ENCODE measurements at places on chromosomes 3 and 15. TPM values are rescaled to one million over a fixed set of nuclear protein-coding genes. Genes with fewer than 3 reads are reported as not detected.

Gene CCR9
- not detected for total RNA-seq

Gene ZNF770
- 73.2 TPM for total RNA-seq

Gene TTLL13
- total RNA-seq, result 0.54 TPM

Gene VIPR1
- total RNA-seq, result 6.0 TPM

Gene LRRC3B
- not detected for total RNA-seq

Gene ARGFX
- total RNA-seq, result not detected

Gene CYP1A2
- not detected for total RNA-seq

Gene GP5
- total RNA-seq, result 0.80 TPM

Gene CD276
- total RNA-seq, result 2.1 TPM

Gene ITIH3
- total RNA-seq, result not detected

Gene ANKUB1
- total RNA-seq, result not detected

Gene STRIT1
- total RNA-seq, result not detected

Gene ADAMTS9
- total RNA-seq, result not detected

Gene PLD1
- 0.18 TPM for total RNA-seq

Gene SLC30A4
- total RNA-seq, result 1.9 TPM

Gene LMAN1L
- total RNA-seq, result 0.33 TPM

Gene PLCH1
- total RNA-seq, result 1.3 TPM

Gene CFAP44
- 3.5 TPM for total RNA-seq

Gene GPR62
- not detected for total RNA-seq

Gene ZBTB20
- 4.5 TPM for total RNA-seq

Gene THAP10
- 0.22 TPM for total RNA-seq

Gene GRK7
- not detected for total RNA-seq

Gene SPESP1
- total RNA-seq, result 1.4 TPM

Gene CLRN1
- total RNA-seq, result not detected

Gene CCDC54
- not detected for total RNA-seq

Gene IMPG2
- total RNA-seq, result 0.14 TPM

Gene AQP9
- not detected for total RNA-seq

Gene MYL3
- not detected for total RNA-seq
